ENCODE measurements at places on chromosomes 6 and 20.

DNA sequence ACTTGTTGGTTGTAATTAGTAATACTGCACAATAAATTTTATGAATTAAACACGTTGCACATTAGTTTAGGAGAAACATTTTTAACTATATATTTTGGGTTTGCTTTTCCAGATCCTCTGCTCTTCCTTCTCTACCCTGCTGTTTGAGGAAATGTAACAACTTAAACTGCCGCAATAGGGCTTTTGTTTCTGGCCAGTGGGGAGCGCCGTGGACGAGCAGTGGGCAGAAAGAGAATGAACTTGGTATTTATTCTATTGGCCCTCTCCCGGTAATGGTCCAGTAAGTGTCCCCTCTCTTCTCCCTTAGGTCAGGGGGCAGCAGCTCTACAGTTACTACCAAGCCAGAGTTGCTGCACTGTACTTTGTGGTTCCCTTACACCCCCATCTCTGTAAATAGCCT is 35.2 kb upstream of the EPHA7 start:
- no peak for DNase-seq

DNA sequence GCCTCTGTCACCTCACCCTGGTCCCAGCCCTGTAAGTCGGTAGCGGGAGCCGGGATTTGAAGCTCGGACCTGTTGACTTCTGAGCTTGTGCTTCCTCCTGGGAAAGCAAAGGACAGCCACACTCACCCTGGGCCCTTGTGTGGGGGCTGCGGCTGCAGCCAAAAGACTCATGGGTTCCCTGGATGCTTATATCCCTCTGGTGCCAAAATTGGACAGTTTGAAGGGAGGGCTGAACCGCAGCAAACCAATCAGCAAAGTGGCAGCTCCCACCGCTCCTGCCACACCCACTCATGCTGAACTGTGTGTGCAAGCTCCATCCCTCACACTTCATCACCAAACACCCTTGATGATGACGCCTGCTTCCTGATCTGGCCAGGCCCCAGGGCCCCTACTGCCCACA is 3.9 kb upstream of the CCN5 start:
- no peak for DNase-seq

DNA sequence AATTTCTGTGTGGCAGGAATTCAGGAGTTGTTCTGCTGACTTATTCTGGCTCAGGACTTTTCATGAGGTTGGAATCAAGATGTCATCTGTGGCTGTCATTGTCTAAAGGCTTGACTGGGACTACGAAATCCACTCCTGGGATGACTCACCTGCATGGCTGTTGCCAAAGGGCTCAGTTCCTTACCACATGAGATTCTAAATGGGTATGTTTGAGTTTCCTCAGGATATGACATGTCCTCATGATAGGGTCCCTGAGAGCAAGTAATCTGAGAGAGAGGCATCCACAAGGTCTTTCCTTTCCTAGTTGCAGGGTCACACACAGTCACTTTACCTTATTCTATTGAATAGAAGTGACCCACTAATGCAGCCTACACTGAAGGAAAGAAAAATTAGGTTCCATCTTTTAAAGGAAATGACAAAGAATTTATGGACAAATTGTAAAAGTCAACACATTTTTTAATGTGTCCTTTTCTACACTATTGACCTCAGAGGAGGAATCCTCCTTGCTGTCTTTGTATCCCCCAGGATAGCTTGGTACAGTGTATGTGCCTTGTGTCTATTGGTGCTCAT is 1025.0 kb upstream of the GJE1 start:
- no peak for DNase-seq

DNA sequence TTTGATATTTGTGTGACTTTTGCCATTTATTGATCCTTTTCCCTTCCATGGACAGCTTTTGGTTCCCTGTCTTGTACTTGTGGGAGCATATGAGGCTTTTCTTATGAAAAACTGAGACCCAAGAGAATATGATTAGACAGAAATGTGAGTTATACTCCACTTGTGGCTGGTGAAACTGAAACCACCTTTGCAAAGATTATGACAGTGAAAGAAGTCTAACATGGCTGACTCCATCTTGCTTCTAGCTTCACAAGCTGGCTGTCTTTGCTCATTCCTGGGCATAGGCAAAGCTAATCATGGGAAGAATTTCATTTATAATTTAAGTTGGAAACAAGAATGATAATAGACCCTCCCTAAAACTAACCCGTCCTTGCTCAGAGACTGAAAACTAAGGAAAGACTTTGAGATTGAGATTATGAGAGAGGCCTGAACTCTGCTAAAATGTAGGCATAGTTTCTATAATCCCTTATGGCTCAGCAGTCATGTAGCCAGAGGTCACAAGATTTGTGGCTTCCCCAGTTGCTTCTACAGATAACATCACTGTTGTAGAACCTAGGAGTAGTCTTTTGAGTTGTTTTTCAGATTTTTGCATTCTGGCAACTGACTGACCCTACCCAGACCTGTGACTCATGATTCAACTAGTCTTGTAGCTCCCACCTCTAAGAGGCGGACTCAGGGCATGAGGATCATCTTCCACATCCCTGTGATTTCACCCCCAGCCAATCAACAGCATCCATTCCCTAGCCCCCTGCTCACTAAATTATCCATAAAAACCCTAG is 50.9 kb upstream of the CD2AP start:
- no peak for DNase-seq

GRCh38 chr6:137843211-137843610 is 23.8 kb upstream of the TNFAIP3 start:
- no peak for DNase-seq

DNA sequence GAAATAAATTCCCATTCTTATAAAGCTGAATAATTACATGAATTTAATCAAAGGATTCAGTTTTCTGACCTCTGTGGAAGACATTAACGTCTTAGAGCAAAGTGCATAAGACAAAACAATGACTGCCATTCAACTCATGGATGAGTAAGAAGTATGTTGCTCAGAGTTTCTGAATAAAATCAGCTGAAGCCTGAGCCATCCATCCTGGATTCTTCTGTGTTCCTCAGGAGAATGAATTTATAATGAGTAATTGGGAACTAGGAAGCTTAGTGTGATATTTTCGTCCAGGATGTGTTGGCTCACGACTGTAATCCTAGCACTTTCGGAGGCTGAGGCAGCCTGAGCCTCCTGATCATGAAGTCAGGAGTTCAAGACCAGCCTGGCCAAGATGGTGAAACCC is 62.8 kb downstream of the PERP start:
- no peak for DNase-seq

GRCh38 chr6:40406175-40406574 is 181.0 kb downstream of the LRFN2 start:
- DNase-seq, result no peak

DNA sequence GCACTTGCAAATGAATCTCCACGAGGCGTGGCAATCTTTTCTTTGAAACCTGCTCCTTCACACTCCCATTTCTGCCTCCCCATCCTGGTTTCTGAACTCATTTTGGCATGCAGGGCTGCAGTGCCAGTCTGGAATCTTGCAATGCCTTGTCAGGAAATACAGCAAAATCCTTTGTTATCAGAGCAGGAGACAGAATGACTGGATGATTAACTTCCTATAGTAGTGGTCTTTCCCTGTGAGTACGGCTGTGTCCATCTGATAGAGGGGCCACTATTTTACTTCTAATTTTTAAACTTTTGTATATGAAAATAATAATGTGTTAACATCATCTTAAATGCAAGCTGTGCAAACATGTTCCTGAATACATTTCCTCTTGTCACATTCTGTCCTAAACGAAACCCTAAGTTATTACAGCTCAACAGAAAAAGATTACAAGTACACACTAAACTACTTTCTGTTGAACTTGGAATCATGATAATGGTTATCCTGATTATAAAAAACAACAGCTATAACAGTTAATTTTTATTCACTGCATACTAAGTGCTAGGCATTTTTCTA is 140.2 kb downstream of the KIF13A start:
- DNase-seq, result no peak

DNA sequence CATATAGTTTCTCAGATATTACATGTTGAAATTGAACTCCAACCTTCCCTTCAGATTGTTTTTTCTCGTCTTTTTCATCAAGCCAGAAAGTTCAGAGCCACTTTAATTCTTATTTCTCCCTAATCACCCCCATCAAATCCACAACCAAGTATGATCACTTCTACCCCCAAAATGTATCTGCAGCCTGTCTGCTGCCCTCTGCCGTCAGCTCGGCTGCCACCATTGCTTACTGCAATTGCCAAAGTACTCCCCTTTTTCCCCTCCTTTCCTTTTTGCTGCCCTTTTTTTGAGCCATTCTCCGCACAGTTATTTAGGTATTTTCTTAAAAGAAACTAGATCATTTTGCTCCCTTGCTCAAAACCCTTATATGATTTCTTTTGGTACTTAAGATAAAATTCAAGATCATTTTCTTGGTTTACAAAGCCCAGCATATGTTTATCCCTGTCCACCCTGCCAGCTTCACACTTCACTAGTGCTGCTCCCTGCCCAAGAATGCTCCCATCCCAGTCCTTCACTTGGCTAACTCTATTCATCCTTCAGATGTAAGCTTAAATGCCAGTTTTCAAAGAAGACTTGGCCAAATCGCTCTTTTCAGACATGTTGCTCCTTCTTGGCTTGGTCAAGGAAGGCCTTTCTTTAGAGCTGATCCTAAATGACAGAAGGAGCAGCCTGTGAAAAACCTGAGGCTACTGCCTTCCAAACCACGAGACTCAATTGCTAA is 63.7 kb downstream of the SH3BGRL2 start:
- DNase-seq, result no peak

DNA sequence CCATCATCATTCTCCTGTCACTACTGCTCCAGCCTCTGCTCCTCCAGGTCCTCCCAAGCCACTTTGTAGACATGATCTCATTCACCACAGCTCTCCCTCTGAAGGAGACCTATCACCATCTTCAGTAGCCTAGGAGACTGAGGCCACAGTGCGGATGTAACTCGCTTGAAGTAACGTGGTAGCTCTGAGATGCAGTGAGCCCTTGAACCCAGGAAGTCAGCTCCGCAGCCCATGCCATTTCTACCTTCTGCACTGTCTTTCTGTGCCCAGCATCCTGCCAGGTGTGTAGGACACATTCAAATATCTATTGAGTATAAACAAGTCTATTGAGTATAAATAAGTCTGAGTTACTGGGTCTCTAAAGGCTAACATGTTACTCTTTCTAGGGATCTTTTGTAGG is 164.4 kb downstream of the CDH26 start:
- no peak for DNase-seq

GRCh38 chr6:8930009-8930408 is 494.7 kb upstream of the SLC35B3 start:
- DNase-seq, result no peak

GRCh38 chr20:44702776-44703175 is 12.4 kb upstream of the CCN5 start:
- no peak for DNase-seq

GRCh38 chr6:122129313-122130025 is 270.0 kb upstream of the HSF2 start:
- DNase-seq, result no peak

DNA sequence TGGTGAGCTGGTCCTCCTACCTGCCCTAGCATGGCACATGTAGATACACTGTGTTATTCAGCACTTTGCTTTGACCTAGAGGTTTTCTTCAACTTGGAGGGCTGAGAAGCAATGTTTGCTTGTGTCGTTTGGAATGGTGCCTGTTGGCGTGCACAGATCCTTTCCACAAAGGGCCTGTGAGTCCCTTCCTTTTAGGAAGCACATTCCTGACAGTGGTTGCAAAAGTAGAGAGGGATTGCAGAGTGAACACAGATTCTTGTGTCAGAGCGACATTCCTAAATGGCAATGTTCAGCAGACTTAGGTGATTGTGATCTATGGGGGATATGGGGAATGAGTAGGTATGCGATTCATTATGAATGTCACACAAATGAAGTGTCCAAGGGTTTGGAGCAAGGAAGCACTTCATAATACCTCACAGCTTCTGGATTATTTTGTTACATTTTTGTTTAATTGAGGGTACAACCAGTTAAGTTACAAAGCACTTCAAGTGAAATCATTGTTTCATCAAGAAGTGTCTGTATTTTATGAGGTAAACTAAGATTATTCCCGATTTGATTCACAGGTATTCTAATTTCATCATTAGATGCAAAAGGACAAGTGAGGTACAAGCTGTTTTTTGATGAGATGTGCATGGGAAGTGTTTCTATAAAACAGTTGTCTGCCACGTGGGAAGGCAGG is 713 bp upstream of the RNF144B start:
- no peak for DNase-seq

DNA sequence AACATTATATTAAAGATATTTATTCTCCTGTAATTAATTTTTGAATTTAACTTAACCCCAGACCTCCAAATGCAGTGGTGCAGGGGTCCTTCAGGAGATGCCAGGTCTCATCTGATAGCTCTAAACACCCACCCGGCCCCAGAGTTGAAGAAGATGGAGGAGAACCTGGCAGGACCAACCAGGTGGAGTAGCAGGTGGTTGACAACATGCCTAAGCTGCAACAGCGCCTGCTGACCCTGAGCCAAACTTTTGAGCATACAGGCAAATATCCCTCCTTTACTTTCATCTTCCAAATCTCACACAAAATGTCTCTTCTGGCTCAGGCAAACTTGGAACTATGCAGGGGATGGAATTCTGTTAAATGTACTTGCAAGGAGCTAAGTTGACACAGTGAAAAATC is 145.3 kb upstream of the TCF21 start:
- no peak for DNase-seq

All from cerebellar nuclear complex (tissue), 1 donor.